Activated naive CD8-positive, alpha-beta T cell treated with anti-CD3 and anti-CD28 coated beads, Interleukin-2, amount 10 ng/mL, durations not matched to agents 7 days and 5 days (primary cell): ENCODE measurements at places on chromosomes 6 and 20.

DNA sequence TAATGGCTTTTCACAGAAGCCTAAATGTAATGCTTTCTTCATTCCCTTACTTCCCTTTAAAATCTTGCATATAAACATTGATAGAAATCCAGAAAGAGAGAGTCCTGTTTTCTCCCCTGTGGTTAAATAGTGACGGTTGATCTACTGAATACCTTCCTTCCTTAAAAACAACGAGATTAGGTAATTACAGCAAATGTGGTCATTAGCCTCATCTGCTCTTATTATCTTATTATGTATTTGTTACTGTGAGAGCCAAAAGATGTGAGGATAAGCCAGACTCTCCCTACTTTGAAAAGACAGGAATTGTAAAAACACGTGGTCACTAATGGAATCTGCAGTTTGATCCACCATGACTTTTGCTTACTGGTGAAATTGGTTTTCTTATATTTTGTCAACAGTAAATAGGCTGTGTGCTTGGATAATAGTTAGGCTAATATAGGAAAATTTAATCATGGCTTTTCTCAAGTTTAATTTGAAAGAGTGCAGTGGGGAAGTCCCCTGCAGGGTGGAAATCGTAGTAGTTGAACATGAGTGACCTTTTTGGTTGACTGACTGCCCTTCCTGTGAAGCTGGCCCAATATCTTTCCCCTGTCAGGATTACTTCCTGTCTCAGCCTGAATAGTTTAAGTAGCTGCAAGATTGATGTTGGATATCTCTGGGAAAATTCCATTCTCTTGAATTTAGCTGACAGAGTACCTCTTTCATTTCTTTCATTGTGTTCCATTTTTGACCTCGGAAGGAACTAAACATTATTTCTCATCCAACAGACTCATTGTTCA is 62.8 kb downstream of the JARID2 start:
- DNase-seq = no peak

DNA sequence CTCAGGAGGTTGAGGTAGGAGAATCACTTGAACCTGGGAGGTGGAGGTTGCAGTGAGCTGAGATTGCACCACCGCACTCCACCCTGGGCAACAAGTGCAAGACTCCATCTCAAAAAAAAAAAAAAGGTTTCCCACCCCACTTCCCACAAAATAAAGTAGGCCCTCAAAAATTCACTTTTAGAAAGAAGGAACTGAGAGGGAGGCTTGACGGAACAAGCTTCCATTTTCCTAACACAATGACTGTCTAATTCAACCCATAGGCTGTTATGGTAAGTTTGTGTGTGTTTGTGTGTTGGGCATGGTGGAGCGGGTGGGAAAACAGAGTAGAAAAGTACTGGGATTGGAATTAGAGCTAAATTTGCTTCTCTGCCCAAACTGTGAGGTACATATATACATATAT is 98.4 kb upstream of the MAN1A1 start:
- DNase-seq = no peak

DNA sequence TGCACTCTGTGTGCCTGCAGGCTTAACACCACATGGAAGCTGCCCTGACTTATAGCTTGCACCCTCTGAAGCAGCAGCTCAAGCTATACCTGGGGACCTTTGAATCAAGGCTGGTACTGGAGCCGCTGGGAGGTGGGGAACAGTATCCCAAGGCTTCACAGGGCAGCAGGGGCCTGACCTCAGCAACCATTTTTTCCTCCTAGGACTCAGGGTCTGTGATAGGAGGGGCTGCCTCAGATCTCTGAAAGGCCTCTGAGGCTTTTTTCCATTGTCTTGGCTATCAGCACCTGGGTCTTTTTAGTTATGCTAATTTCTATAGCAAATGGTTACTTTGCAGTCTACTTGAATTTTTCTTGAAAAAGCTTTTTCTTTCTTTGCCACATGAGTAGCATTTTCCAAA is 80.2 kb upstream of the OPRM1 start:
- DNase-seq = no peak

DNA sequence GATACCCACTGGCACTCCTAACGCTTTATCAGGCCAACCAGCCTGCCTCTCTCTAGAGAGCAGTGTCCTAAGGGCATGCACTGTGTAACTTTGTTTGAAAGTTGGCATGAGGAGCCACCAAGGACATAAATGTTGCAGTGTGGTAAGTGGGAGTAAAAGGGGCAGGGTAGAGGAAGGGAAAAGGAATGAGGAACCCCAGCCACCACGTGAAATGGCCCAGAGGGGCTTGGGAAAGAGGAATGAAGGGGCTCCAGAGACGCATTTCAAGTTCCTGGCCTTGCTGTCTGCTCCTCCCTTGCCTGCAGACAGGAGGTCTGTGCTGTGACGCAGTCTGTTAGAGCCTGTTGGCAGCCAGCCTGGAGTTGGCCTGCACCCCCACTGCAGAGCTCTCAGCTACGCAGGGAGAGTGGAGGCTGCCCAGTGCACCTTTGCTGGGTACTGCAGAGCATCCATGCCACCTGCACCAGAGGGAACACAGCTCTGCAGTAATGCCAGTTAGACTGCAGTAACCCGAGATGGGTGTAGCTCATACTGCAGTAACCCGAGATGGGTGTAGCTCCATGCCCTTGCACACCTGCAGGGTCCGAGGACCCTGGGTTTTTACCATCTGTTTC is 86.8 kb upstream of the SNAP25 start:
- no peak for DNase-seq

- no peak for DNase-seq
These were observed 94.9 kb downstream of the MDGA1 start for GRCh38 chr6:37602801-37603200.

DNA sequence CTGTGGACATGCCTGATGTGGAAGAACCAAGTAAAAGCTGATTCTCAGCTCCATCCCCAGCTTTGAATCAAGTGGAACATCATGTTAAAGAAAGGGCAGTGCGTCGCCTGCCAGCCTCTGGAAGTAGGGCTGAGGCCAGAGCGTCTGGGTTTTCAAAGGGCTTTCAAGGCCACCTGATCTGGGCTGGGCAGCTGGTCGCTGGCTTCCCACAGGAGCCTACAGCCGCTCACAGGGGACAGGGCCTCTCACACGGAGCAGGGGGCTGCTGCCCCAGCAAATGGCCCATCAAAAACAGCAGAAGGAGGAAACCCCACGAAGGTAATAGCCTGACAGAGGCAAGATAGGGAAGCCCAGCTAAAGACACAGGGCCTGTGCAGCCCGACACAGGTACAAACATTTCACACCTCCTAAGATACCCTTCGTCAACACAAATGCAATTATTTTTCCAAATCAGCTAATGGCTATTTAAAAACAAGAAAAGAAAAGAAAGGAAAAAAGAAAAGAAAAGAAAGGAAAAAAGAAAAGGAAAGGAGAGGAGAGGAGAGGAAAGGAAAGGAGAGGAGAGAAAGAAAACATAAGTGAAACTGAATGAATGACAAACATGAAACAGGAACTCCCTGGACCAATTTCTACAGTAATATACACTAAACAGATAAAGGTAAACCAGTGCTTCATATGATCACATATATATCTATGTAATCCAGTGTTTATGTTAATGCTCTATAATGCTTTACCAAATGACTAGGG is 24.8 kb downstream of the RRBP1 start:
- DNase-seq = no peak

DNA sequence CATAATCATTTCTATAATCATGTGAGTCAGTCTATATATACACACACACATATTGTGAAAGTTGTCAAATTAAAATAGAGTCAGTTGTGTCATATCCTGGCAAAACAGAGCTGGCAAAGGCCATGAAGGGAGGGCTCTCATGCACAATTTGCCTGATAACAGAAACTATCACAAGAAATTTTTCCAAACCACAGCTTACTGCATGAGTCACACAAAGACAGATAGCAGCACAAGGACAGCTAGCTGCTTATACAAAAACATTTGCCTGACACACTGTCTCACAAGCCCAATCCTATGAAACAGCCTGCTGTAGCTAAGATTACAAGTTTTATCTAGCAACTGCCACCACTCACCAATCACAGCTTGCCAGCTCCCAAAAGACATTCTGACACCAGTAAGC is 848.5 kb upstream of the MAN1A1 start:
- DNase-seq = no peak

- no peak for DNase-seq
These were observed at the start of gene THBS2 for GRCh38 chr6:169253337-169254238. Gene THBS2, minus strand, starts transcription at chr6:169253846. Its CDS starts 3,062 bp downstream, at chr6:169250784.

DNA sequence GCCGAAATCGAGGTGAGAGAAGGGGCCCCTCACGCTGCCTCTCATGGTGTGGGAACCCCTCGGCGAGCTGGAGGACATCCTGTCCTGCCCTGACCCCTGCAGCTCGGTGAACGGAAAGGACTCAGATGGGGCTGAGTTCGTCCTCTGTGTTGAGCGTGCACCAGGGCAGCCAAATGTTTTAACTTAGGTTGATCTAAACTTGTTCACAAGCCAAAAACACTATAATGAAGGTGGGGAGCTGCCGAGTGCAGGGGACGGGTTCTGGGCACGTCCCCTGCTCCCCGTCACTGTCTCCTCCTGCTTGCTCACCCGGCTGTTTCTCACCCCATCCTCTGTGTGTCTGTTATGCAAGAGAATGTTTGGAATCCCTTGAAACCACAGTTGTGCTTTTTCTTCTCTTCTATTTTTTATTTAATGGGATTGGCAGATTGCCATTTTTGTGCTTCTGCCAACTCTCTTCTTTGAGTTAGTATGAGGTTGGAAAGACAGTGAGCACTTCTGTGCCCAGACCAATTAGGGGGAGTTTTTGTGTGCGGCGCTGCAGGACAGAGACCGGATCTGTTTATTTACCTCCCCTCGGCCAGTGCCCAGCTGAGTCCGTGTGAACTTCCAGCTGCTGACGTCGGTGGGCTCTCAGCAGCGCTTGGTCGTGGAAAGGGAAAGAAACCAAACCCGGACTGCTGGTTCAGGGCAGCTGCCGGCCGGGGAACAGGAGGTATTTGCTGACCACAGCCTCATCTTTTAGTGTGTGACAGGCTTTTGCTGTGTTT is 158.1 kb downstream of the DTNBP1 start:
- peak; percentile 6 for DNase-seq

DNA sequence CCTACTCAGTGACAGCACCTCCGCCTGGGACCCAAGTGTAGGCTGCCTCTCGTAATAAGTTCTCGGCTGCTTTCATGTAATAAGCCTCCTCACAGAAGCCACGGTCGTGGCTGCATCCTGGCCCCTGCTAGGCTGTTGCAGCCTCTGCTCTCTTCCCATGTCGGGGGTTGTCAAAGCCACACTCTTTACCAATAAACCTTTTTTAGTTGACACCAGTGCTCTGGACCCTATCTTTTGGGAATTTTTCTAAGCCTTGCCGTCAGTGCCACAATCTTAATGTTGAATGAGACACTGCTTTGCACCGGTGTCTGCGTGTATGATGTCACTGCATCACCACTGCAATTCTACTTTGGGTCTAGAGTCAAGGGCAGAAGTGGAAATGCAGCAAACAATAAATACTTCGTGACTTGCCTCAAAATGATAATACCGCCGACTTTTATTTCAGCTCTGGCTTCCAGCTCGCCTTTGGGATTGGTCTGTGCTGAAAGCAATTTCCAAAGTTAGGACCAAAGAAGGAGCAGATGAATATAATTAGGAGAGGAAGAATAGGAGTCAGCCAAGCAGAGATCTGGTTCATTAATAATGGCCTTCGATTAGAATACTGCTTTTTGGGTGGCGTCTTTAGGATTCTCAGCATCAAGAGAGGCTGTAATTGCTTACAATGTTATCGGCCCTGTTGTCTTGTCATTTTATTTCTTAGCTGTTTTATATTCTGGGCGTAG is 57.6 kb upstream of the CCN6 start:
- DNase-seq = no peak

DNA sequence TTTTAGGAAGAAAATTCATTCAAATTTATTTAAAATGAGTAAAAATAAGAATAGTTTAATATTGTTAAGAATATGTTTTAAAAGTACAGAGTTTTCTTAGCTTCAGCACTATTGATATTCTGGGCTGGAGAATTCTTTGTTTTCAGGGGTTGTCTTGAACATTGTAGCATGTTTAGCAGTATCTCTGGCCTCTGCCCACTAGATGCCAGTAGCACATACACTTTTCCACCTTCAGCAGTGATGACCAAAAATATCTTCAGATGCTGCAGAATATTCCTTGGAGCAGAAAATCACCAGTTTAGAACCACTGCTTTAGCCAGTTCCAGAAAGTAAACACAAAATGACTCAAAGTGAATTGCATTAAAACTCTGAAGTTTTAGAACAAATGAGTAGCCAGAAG is 19.4 kb upstream of the SDHAF4 start:
- no peak for DNase-seq

- DNase-seq = no peak
These were observed 9.2 kb downstream of the FOXA2 start for GRCh38 chr20:22575087-22575721.

DNA sequence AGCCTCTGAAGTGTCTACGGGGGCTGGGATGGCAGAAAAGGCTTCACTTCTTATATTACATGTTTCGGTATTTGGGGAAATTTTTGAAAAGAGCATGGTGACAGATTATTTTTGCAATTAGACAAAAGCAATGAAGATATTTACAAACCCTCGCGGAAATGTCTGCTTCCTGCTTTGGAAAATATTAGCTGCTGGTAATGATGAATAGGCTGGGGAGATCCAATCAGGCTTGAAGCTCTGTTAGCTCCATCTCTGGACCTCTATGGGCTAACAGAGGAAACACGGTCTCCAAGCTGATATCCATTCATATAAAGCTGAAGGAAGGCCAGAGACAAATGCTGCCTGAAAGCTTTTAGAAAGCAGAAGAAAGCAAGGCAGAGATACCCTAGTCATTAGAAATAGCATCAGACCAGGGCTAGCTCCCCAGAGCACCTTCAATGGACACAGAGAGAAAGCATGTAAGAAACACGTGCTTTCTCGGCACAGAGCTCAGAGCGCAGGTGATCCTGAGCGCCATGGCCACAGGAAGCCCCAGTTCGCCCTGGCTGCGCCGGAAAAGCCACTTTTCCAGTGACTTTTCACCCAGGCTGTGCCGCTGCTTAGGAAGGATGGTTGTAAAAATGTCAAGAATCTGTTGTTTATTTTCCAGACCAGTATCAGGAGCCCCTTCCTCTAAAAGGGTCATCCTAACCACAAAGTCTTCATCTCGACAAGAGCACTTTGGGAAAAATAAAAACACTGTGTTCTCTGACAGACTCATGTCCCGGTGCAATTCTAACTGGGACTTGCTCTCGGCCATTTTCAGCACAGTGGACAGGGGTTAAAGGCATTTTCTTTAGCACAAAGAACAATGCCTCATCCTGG is 68.5 kb upstream of the NFATC2 start:
- no peak for DNase-seq

- no peak for DNase-seq
These were observed 93.8 kb upstream of the CD93 start for GRCh38 chr20:23179766-23180403.

- no peak for DNase-seq
These were observed 32.4 kb downstream of the MDGA1 start for GRCh38 chr6:37665304-37665703.

GRCh38 chr20:16514140-16514539 is 59.1 kb downstream of the KIF16B start:
- no peak for DNase-seq

- no peak for DNase-seq
These were observed 186.1 kb upstream of the SLC24A3 start for GRCh38 chr20:19026121-19026878.

GRCh38 chr6:166618866-166619761 is 7.9 kb downstream of the RPS6KA2 start:
- no peak for DNase-seq
